ENCODE measurements at places on chromosomes 1 and 21.

DNA sequence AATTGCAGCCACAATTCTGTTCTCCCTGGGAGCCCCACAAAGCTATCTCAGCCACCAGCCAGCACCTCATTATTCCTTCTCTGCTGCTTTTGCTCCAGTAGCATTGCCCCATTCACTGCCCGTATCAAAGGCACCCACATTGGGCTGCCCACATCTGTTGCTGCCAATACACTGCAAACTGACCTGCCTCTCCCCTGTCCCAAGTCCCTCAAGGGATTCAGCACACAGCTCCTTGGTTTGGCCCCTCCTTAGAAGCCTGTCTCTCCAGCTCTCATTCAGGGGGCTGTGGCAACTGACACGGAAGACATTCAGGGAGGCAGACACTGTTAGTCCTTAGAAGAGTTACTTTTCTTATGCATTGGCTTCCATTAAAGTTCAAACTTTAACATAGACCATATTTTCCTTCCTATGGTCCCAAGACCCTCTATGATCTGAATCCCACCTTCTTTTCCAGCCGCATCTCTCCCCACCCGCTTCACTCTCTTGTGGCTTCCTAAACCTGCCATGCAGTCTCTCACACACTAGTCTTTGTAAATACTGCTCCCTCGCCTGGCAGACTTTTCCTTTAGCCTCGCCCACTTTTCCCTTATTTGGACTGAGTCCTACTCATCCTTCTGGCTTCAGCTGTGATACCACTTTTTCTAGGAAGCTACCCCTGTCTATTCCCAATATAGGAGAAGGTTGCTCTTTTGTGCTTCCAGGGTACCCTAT is 19.3 kb upstream of the KLHDC8A start:
- no peak for DNase-seq

DNA sequence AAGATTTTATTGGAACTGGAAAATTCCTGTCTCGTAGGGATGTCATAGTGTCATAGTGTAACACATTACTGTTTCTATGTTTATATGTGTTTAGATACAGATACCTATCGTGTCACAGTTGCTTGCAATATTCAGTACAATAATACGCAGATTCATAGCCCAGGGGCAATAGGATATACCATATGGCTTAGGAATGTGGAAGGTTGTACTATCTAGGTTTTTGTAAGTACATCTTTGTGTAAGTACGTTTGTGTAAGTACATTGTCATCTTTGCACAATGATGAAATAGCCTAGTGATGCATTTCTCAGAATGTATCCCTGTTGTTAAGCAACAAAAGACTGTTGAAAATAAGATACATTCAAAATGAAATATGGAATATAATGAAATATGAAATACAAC is 68.9 kb downstream of the CAMTA1 start:
- no peak for DNase-seq

DNA sequence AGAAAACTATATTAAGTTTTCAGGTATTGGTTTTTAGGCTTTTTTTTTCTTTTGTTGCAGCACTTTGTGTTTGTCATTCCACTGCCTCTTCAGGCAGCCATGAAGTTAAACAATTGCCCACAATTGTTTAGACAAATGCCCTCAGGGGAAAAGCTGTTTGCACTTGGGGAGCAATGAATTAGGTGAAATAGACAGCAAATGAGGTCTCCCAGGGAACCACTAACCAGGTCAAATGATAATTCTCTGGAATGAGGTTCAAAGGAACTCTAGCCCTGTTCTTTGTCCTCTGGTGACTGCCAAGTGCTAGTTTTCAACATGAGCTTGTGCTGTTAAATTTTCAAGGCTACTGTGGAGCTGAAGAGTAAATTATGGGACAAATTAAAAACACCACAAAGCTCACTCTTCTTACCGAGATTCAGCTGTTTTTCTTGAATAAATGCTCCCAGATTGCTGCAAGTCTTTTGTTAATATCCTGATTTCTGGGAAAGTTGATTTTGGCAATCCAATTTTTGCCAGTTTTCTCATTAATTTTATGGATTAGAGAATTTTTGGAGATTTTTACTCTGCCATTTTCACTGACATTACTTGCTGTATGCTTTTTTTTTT is 15.1 kb upstream of the MAB21L3 start:
- no peak for DNase-seq

DNA sequence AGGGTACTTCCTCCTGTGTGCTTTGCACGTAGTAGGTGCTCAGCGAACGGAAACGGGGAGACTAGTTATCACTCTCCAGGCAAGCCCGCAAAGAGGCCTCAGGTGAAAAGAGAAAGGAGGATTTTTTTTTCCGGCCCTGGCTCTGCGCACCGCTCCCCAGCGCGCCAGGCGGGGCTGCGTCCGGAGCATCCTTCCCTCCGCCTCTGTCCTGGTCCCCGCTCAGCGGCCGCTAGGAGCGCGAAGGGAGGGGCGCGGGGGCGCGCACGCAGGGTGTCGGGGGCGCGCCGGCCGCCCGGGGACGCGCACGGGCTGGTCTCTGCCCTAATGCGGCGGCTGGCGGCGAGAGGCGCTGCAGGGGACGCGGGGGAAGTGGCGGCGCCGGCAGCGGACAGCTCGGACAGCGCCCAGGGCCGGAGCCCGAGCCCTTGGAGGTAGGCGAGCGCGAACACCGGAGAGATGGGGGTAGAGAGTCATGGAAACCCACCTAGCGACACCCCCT is 42.3 kb upstream of the NFASC start:
- DNase-seq: no peak

DNA sequence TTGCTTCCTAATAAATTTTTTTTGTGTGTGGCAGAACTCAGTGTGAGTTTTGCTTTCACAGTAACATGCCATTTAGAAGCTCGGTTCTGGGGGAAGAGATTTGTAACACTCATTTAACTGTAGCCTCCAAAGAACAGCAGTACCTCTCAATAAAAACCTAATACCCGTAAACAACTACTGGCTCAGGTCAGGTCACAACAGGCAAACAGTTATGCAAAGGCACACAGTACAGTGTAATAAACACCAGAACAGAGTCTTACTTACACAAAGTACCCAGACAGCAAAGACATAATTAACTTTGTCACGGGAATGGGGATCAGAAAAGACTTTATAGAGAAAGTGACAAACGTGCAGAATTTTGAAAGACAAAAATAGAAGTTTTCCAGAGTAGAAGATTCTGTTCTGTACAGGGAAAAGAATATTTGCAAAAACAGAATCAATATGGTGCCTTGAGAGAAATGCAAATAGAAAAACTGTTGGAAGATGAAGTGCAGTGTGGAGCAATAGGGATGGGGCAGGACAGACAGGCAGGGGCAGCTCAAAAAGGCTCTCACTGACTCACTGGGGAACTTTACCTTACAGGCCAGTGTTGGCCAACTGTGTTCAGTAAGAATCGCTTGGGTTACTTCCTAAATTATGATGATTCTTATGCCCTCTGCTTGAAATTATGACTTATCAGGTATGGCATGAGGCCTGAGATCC is 38.8 kb downstream of the EGLN1 start:
- DNase-seq: no peak

DNA sequence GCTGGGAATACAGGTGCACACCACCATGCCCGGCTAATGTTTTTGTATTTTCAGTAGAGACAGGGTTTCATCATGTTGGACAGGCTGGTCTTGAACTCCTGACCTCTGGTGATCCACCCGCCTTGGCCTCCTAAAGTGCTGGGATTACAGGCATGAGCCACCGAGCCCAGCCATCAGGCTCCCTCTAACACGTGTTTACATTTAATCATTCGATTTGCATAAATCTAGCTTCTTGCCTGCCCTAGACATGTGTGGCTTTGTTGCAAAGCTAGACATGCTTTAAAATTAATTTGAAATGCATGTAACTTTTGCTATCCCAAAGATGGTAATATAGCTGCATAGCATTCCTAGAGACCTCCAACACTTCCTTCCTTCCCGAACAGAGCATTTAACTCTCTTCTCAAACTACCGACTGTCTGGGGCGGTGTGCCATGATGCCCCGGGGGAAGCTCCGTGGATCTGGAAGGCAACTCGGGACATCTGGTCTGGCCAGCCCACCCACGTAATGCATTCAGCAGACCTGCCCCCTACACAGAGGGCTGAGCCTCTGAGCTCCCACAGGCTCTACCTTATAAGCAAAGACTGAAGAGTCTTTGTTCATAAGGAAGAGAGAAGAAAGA is 34.6 kb upstream of the NID1 start:
- no peak for DNase-seq

Data from stimulated activated CD8-positive, alpha-beta memory T cell treated with anti-CD3 and anti-CD28 coated beads, Interleukin-15, amount 100 ng/mL, for 1 hour (primary cell).